CD4-positive, alpha-beta T cell treated with Interleukin-15 for 1 hour (primary cell): ENCODE measurements at places on chromosomes 5 and 9.

DNA sequence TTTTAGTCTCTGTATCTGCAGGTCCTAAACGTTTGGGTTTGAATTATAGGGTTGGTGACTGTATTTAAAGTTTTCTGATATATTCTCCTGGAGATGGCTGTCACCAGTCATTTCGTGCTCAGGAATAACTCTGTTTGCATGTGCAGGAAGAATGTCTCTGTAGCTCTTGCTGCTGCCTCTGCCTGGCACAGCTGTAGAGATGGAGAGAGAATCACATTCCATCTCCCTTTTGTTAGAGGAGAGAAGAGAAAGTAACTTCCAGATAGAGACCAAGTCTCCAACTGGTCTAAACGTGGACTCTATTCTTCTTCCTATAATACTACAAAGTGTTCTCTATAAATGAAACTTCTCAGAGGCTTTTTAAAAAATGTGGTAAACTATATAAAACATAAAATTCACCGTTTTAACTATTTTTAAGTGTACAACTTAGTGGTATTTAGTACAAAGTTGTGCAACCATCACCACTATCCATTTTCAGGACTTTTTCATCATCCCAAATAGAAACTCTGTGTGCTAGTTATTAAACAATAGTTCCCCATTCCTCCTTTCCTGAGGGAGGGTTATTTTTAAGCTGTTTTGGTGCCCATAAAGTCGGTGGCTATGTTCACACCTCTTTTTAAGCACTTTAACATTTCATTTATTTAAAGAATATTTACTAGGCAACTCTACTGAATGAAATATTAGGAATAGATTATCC lies 20.7 kb upstream of the STARD4 start:
- no peak for DNase-seq

GRCh38 chr5:55062039-55062779 lies 38.2 kb downstream of the GZMK start:
- DNase-seq = peak; percentile 34

- DNase-seq = peak; percentile 22
Measured at GRCh38 chr5:154756009-154756867, 1.1 kb downstream of the LARP1 start.

DNA sequence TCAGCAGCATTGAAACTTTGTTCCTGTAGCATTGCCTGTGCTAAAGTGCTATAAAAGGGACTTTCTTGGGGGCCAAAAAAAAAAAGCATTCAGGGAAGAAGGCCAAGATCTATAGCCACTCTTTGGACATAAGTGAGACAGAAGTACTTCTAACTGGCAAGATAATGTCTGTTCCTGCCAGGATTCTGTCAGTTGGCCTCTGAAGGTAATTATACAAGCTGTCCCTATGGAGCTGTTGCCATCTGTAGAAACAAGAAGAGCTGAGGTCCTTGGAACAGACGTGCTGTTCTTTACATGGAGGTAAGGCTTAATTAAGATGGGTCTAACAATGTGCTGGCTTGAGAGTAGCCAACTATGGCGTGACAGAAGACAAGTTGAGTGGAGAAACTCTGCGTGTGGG lies 9.7 kb downstream of the KIF20A start:
- DNase-seq = no peak

DNA sequence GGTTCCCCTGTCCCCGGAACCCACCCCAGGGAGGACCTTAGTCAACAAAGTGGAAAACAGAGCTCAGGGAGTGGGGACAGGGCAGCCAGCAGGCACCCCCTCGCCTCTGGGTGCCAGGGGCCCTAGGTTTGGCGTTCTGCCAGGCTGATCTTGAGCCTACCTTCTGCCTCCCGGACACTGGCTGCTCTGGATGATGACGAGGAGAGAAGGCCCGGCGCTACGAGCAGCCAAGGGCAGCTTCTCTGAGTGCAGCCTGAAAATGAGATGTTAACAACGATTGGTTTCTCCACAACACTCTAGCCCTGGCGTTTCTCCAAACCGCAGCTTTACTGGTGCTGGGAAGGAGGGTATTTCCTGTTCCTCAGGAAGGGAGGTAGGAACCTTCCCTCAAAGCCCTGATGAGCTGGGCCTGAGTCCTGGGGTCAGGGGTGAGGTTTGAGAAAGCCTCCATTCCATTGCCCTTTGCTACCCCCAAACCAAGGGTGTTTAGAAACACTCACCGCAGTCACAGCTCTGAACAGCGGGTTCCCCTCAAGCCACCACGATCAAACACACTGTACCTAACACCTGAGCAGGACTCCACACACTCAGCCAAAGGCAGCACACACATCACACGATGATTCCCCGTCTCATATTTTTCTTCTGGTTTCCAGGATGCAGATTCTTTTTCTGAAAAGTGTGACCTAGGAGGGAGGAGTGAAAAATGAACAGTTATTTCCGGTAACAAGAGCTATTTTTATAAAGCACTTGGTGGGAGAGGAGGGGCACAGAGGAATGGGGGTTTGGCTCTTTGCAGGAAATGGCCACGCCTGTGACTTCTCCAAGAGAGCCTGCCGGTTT lies at the start of gene STING1:
Gene STING1 (minus strand): TSS at position 709 of the 840 bp plus-strand sequence. CDS start 1,054 bp downstream, outside the sequence.
- peak; percentile 74 for DNase-seq

DNA sequence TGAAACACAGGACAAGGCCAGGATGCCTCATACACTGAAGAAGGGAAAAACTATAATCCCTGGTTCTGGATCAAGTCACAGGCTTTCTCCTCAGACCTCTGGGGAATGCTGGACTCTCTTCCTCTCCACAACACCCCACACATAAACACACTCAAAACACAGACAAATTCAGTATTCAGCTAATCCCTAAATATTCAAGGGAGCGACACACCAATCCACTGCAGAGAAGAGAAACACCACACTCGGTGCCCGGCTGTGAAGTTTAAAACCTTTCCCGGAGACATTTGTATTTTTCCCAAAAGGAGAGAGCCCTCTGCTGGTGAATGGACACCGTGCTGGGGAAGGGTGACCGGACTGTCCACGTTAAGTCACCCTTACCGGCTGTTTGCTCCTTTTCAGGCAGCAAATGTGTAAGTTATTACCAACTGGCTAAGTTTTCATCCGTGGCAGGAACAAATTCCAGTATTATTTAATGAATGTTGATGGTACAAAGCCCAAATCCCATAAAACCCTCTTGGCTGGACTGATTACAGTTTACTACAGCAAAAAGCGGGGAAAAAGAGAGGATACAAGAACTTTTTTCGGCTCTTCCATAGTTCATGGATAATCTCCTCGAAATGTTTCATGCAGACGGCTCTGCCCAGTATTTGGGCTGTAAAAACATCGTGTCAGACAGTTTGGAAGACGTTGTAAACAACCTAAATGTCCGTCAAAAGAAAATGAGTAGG lies 130.9 kb upstream of the SLC30A5 start:
- no peak for DNase-seq

- no peak for DNase-seq
Measured at GRCh38 chr5:138489683-138490061, 24.4 kb downstream of the EGR1 start.

GRCh38 chr9:89313842-89314241 lies 2.8 kb downstream of the CKS2 start:
- no peak for DNase-seq

GRCh38 chr9:87888501-87888900 lies 5.8 kb downstream of the SPATA31E1 start:
- DNase-seq = no peak

GRCh38 chr5:110917161-110917875 lies 154.2 kb upstream of the TSLP start:
- no peak for DNase-seq

GRCh38 chr9:33306037-33306436 lies 15.7 kb downstream of the NFX1 start:
- no peak for DNase-seq

- no peak for DNase-seq
Measured at GRCh38 chr5:179495906-179496455, 54.4 kb upstream of the RUFY1 start.

- no peak for DNase-seq
Measured at GRCh38 chr9:124767821-124768220, 3.3 kb downstream of the NR6A1 start.

- no peak for DNase-seq
Measured at GRCh38 chr5:54883374-54884194, 101.8 kb downstream of the ESM1 start.
